Activated CD8-positive, alpha-beta memory T cell treated with anti-CD3 and anti-CD28 coated beads, Interleukin-2, amount 50 U/mL, for 48 hours (primary cell): ENCODE measurements at places on chromosomes 2 and 18.

- DNase-seq: no peak
Measured at GRCh38 chr2:185921048-185921756, 182.6 kb downstream of the FSIP2 start.

DNA sequence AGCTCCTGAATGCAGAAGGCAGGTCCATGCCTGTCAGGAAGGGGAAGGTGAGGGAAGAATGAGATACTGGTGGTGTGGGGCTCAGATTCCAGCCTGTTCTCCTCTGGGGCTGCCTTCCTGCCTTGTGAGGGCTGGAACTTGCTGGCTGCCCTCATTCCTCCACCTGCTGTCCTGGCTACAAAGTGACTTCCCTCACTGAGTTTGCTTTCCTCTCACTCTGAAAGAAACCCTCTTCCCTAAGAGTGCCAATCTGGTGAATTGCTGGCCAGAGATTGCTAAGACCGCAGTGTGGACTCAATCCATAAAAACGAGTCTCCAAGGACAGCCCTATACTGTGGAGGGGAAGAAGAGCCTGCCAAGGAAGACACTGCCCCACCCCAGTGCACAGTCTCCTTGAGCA lies 664.4 kb upstream of the HS6ST1 start:
- no peak for DNase-seq

DNA sequence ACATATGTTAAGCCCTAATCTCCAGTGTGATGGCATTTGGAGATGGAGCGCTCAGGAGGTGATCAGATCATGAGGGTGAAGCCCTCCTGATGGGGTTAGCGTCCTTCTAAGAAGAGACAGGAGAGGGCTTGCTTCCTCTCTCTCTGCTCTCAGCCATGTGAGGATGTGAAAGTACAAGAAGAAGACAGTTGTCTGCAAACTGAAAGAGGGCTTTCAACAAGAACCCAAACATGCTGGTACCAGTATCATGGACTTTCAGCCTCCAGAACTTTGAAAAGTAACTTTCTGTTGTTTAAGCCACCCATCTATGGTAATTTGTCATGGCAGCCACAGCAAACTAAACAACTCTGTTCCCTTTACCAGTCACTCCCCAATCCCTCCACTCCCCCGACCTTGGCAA lies 47.4 kb downstream of the CACNB4 start:
- DNase-seq: no peak

- DNase-seq: no peak
Measured at GRCh38 chr2:177030451-177031105, 182.0 kb upstream of the HNRNPA3 start.

GRCh38 chr18:41390309-41390708 lies 564.7 kb upstream of the PIK3C3 start:
- no peak for DNase-seq

GRCh38 chr18:63253428-63254372 lies 65.9 kb downstream of the BCL2 start:
- DNase-seq: no peak
